ENCODE measurements at places on chromosomes 7 and 10.
A peak's percentile ranks its signal among the peaks of the same experiment; 100 is the strongest.

DNA sequence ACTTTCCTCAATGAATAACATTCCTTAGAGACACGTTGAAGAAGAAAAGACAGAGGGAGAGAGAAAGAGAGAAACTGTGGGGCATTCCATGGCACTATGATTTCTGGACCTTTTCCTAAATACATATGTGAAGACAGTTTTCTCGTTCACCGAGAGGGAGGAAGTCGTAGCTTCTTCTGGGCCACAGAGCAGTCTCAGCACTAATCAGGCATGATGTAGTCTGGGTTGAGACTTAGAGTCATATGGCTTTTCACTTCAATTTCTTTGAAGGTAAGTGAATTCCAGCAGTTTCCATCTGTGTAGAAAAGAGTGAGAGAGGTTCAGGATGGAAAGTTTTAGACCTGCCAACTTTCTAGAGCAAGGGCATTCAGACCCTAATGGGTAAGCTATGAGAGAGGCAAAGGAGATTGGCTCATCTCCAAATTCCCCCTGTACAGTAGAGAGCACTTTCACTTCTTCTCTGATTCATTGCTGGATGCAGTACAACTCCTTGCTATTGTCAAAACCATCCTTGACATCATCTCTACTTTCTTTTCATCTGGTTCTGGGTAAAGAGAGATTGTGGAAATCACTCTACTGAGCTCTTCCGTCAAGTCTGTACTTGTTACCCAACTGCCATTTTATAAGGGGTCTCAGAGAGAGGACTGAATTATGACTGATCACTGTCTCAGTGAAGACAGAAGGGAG lies 31.5 kb upstream of the OR9A4 start:
- no peak overlapping the region for H3K4me3 ChIP-seq
- peaks cover 8% of the 10 kb centered on the region for H3K4me1 ChIP-seq
- H3K36me3 ChIP-seq: no peaks in the 10 kb centered on the region
- H3K27me3 ChIP-seq: no peaks in the 10 kb centered on the region
- DNase-seq: no peak
- H3K27ac ChIP-seq: no peak overlapping the region

DNA sequence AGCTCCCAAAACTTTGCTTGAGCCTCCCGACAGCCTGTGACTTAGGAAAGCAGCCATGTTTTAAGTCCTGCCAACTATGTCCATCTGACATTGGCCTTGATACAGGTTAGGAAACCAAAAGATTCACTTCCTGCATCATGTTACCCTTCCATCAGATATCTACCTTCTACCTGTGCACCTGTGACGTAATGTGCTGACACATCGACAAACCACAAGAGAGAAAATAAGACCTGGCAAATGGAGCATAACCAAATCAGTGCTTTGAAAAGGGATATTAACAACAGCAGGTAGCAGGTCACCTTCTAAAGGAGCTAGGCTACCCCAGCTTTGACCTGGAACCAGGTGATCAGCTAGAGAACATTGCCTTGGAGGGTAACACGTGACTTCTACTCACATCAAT lies 14.8 kb upstream of the PRR15 start:
- H3K4me3 ChIP-seq: no peak overlapping the region
- H3K27me3 ChIP-seq: peaks cover 19% of the 10 kb centered on the region
- H3K36me3 ChIP-seq: no peaks in the 10 kb centered on the region

DNA sequence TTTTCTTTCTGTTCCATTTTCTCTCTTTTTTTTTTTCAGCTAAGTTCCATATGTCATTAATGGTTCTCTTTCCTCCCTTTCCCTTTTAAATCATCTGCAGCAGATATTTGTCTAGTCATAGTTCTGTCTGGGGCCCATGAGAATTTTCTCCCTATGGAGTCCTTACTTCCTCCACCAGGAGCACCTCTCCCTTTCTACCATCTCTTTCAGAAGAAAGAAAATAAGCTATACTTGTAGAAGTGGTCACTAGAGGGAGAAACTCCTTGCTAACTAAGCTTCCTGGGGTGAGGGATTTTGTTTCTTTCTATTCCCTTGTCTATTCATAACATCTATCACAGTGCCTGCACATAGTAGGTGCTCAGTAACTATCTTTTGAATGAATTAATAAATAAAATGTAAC lies 230.2 kb upstream of the HPS1 start:
- peaks cover 7% of the 10 kb centered on the region for H3K27me3 ChIP-seq
- no peak for DNase-seq
- H3K36me3 ChIP-seq: no peaks in the 10 kb centered on the region
- H3K27ac ChIP-seq: no peak overlapping the region
- H3K4me1 ChIP-seq: no peaks in the 10 kb centered on the region

DNA sequence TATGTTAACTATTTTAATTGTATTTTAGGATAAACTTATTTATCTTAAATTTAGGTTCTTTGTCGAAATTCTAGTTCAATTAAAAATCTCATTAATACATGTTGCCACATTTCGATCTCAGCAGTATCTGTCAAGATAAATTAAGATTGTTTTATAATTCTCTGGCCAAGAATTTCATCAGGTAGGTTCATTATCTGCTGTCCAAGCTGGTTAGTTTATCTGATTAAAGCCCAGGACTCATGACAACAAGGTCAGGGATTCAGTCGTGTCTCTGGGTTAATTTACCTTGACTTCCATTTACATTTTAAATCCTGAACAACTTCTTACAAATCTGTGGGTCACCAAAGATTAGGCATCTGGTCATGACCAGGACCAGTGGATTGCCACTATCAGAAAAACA lies 7.6 kb downstream of the STEAP4 start:
- no peak overlapping the region for H3K27ac ChIP-seq
- peaks cover 7% of the 10 kb centered on the region for H3K27me3 ChIP-seq
- DNase-seq: no peak

GRCh38 chr10:1273372-1274105 lies 217.4 kb downstream of the WDR37 start:
- no peaks in the 10 kb centered on the region for H3K36me3 ChIP-seq
- peaks cover 5% of the 10 kb centered on the region for H3K27me3 ChIP-seq
- H3K27ac ChIP-seq: no peak overlapping the region
- DNase-seq: no peak
- no peak overlapping the region for H3K4me3 ChIP-seq

- H3K27ac ChIP-seq: no peak overlapping the region
- no peaks in the 10 kb centered on the region for H3K27me3 ChIP-seq
- H3K36me3 ChIP-seq: no peaks in the 10 kb centered on the region
- peaks cover 32% of the 10 kb centered on the region for H3K4me1 ChIP-seq
- no peak overlapping the region for H3K4me3 ChIP-seq
These were observed 25.7 kb downstream of the NDUFB2 start for GRCh38 chr7:140722254-140722653.

DNA sequence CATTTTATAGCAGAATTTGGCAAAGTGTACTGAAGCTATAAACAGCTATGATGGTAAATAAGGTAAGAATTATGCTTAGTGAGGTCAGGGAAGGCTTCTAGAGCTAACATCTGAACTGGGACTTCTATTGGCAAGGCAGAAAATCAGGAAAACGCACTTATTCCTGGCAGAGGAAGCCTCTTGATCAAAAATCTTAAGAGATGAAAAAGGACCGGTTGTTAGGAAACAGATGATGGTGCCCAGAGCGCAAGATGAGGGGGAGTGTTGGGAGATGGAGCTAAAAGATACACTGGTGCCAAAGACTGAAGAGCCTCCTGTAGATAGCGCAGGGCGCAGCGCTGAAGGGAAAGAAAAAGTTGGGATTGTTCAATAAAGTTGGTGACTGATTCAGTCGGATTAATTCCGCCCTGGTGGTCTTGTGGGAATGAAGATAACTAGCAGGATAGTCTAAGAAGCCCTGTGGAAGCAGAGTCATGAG lies 550 bp upstream of the CALU start:
- peak overlapping the region; percentile 86 for H3K27ac ChIP-seq
- peak overlapping the region; percentile 89 for H3K4me3 ChIP-seq
- H3K36me3 ChIP-seq: peaks cover 4% of the 10 kb centered on the region
- no peaks in the 10 kb centered on the region for H3K27me3 ChIP-seq
- H3K4me1 ChIP-seq: peaks cover 42% of the 10 kb centered on the region

GRCh38 chr7:42091461-42092291 lies 145.3 kb downstream of the GLI3 start:
- no peaks in the 10 kb centered on the region for H3K27me3 ChIP-seq
- H3K36me3 ChIP-seq: no peaks in the 10 kb centered on the region
- H3K4me1 ChIP-seq: no peaks in the 10 kb centered on the region
- H3K4me3 ChIP-seq: no peak overlapping the region

GRCh38 chr7:30682212-30683083 lies at the start of gene CRHR2:
Gene CRHR2, minus strand, starts transcription at chr7:30682456. Its CDS starts 176 bp downstream, at chr7:30682280.
- peaks cover 14% of the 10 kb centered on the region for H3K4me1 ChIP-seq
- peak; percentile 53 for DNase-seq
- no peak within 1 kb of the TSS for H3K27ac ChIP-seq
- H3K27me3 ChIP-seq: peaks cover 68% of the 10 kb centered on the region
- peak within 1 kb of the TSS; percentile 77 for H3K4me3 ChIP-seq

DNA sequence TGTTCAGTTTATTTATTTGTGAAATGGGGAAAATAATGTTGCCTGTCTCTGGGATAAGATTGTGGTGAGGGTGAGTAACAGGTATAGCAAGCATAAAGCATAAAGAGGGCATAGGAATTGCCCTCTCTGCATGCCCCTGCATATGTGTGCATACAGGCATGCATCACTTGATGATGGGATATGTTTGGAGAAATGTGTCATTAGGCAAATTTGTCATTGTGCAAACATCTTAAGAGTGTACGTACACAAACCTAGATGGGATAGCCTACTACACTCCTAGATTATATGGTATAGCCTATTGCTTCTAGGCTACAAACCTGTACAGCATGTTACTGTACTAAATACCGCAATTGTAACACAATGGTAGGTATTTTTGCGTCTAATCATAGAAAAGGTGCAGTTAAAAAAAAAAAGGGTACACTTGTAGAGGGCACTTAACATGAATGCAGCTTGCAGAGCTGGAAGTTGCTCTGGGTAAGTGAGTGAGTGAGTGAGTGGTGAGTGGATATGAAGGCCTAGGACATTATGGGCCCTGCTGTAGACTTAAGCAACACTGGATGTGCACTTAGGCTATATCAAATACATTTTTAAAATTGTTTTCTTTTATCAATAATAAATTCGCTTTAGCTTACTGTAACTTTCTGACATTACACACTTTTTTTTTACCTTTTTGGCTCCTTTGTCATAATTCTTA lies 386.5 kb upstream of the ANKRD30A start:
- DNase-seq: no peak
- H3K27ac ChIP-seq: no peak overlapping the region
- H3K4me3 ChIP-seq: no peak overlapping the region

DNA sequence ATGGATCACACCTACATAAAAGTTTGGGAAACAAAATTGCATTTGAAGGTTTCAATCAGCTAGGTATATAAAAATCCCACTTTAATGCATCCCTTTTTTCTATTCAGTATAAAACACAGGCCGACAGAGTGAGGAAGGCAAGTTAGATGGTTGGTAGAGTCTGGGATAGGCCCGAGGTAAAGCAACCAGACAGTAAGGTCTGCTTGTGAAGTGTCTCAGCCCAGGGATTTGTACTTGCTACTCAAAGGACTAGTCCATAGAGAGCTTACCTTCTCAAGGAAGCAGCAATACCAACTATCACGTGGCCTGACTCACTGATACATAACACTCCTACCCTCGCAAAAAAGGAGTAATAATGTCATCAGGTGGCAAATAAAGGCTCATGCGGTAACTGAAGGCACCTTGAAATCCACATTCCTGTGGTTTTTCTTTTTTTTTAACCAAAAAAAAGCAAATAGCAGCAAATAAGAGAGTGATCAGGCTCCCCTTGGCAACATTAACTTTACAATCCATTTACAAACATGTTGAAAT lies 56.2 kb upstream of the ATP6V0A4 start:
- no peak overlapping the region for H3K4me3 ChIP-seq
- H3K4me1 ChIP-seq: peaks cover 11% of the 10 kb centered on the region
- H3K36me3 ChIP-seq: peaks cover 3% of the 10 kb centered on the region
- peaks cover 26% of the 10 kb centered on the region for H3K27me3 ChIP-seq
- no peak for DNase-seq

DNA sequence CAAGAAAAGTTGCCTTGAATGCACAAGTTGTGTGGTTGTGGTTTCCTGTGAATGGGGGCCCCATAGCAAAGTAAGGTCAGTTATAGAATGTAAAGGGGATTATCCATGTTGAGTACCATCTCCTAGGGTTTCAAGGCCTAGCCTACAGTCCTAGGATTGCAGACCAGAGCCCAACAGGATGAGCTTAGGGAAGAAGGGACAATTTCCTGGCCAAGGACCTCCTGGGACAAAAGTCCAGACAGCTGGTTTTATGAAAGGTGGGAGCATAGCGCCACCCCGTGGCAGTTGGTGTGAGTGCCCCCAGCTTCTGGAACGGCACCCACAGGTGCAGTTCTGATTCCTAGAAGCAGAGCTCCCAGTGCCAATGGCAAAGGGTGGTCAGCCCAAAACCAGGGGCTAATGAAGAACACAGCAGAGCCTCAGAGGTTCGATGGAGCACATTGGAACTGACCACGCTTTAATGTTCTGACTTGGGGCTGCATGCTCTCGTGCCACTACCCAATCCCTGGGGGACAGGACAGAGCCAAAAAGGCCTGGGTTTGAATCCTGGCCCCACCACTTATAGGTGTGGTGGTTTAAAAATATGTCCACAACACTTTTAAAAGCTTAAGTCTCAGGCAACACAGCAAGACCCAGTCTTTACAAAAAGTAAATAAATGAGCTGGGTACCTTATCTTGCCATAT lies 25.8 kb upstream of the TMEM120A start:
- H3K27ac ChIP-seq: no peak overlapping the region
- peaks cover 12% of the 10 kb centered on the region for H3K36me3 ChIP-seq
- peak; percentile 78 for DNase-seq
- no peak overlapping the region for H3K4me3 ChIP-seq
- H3K27me3 ChIP-seq: no peaks in the 10 kb centered on the region
- peaks cover 10% of the 10 kb centered on the region for H3K4me1 ChIP-seq

- peak; percentile 80 for DNase-seq
- no peak overlapping the region for H3K27ac ChIP-seq
These were observed 33.3 kb downstream of the SRRM3 start for GRCh38 chr7:76234931-76235441.

- DNase-seq: no peak
- no peak overlapping the region for H3K4me3 ChIP-seq
- no peaks in the 10 kb centered on the region for H3K4me1 ChIP-seq
- no peaks in the 10 kb centered on the region for H3K27me3 ChIP-seq
These were observed 146.5 kb downstream of the HGF start for GRCh38 chr7:81623251-81623855.

GRCh38 chr7:100483090-100483721 lies 521 bp upstream of the NYAP1 start:
- peaks cover 13% of the 10 kb centered on the region for H3K4me1 ChIP-seq
- peak; percentile 89 for DNase-seq
- peak overlapping the region; percentile 68 for H3K27ac ChIP-seq
- H3K36me3 ChIP-seq: no peaks in the 10 kb centered on the region
- H3K27me3 ChIP-seq: no peaks in the 10 kb centered on the region

DNA sequence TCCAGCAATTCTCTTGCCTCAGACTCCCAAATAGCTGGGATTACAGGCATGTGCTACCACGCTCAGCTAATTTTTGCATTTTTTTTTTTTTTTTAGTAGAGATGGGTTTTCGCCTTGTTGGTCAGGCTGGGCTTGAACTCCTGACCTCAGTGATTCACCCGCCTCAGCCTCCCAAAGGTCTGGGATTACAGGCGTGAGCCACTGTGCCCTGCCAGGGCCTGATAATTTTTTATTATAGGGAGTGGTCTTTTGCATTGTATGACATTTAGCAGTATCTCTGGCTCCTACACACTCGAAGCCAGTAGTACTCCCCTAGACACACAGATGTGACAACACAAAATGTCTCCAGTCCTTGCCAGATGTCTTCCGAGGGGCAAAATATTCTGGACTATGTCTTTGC lies 124.0 kb downstream of the DKK1 start:
- no peaks in the 10 kb centered on the region for H3K4me1 ChIP-seq
- no peaks in the 10 kb centered on the region for H3K27me3 ChIP-seq
- H3K4me3 ChIP-seq: no peak overlapping the region
- DNase-seq: no peak
